SJCRH30 (cell line): ENCODE measurements at places on chromosomes 12 and 14. TPM values are rescaled to one million over a fixed set of nuclear protein-coding genes. Genes with fewer than 3 reads are reported as not detected.

Gene EML1
- total RNA-seq, result 8.8 and 10.8 TPM in 2 replicates

Gene PTPRO
- total RNA-seq, result 0.15 and 0.22 TPM in 2 replicates

Gene RND1
- total RNA-seq, result 0.10 and 0.43 TPM in 2 replicates

Gene SMOC1
- total RNA-seq, result 12.8 and 15.6 TPM in 2 replicates

Gene PRR4
- total RNA-seq, result 3.3 TPM in 2 replicates

Gene RNU6-8
- total RNA-seq, result not detected in 2 replicates

Gene FAM90A1
- total RNA-seq, result 0.04 TPM in 1 of 2 replicates, not detected in the other

Gene FAM161B
- 0.94 and 1.1 TPM in 2 replicates for total RNA-seq

Gene GALNT4
- total RNA-seq, result 4.5 and 4.7 TPM in 2 replicates

Gene RAB21
- total RNA-seq, result 32.3 and 34.5 TPM in 2 replicates

Gene CRADD
- total RNA-seq, result 7.6 and 8.0 TPM in 2 replicates

Gene AMN
- not detected in 2 replicates for total RNA-seq

Gene PRICKLE1
- total RNA-seq, result 1.4 and 1.8 TPM in 2 replicates

Gene SRRM4
- total RNA-seq, result not detected in 2 replicates

Gene PLEKHD1
- total RNA-seq, result 0.28 and 0.30 TPM in 2 replicates

Gene DHH
- total RNA-seq, result 0.04 and 0.13 TPM in 2 replicates

Gene HSPB8
- 2.9 and 3.3 TPM in 2 replicates for total RNA-seq
